ENCODE measurements at places on chromosomes 7 and 10. TPM values are rescaled to one million over a fixed set of nuclear protein-coding genes. Genes with fewer than 3 reads are reported as not detected.
A peak's percentile ranks its signal among the peaks of the same experiment; 100 is the strongest.

- H3K27ac ChIP-seq = no peak overlapping the region
- peaks cover 5% of the 10 kb centered on the region for H3K27me3 ChIP-seq
- no peaks in the 10 kb centered on the region for H3K36me3 ChIP-seq
- no peak for DNase-seq
- no peak overlapping the region for H3K4me3 ChIP-seq
These were observed 1.9 kb downstream of the VIPR2 start for GRCh38 chr7:159142730-159143129.

The EPO gene
- not detected for total RNA-seq

DNA sequence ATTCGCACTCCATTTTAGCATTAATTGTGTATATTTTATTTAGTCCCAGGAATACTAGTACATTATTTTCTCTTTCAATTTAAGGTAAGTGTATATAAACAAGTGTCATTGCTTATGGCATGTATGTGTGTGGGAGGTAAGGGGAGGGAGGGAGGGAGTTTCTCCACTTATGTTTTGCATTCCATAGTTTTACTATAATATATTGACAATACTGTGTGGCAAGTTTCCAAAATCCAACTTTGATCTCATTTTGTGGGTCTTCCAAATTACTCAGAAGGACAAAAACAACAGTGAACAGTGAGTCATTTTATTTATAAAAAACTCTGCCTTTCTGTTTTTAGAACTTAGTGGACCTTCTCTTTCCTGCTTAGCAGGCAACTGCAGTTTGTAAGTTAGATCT is 102.3 kb upstream of the SEMA3E start:
- no peak overlapping the region for H3K4me3 ChIP-seq
- no peak for DNase-seq
- no peak overlapping the region for H3K27ac ChIP-seq
- no peaks in the 10 kb centered on the region for H3K4me1 ChIP-seq
- no peaks in the 10 kb centered on the region for H3K27me3 ChIP-seq

DNA sequence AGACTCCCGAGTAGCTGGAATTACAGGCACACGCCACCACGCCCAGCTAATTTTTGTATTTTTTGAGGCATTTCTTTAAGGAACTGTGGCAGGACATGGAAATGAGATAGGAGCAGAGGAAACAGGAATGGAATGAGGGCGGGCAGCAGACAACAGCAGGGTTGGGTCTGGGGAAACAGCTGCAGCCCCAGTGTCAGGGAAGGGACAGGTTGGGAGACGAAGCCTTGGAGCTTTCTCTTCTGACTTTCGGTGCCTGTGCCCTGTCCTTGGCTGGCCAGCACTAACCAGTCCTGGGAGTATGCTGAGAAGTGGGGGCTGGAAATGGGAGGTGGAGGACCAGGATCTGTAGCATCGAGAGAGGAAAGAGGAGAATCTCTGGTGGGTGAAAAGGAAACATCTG is 47.4 kb downstream of the ATOH7 start:
- DNase-seq = no peak
- H3K4me1 ChIP-seq = no peaks in the 10 kb centered on the region
- no peak overlapping the region for H3K27ac ChIP-seq
- no peaks in the 10 kb centered on the region for H3K36me3 ChIP-seq
- no peaks in the 10 kb centered on the region for H3K27me3 ChIP-seq

The POLR2J2 gene
- total RNA-seq = 1.3 TPM

The H2BK1 gene
- not detected for total RNA-seq

The TMEM270 gene
- total RNA-seq = not detected

The HDAC9 gene
- 24.2 TPM for total RNA-seq

DNA sequence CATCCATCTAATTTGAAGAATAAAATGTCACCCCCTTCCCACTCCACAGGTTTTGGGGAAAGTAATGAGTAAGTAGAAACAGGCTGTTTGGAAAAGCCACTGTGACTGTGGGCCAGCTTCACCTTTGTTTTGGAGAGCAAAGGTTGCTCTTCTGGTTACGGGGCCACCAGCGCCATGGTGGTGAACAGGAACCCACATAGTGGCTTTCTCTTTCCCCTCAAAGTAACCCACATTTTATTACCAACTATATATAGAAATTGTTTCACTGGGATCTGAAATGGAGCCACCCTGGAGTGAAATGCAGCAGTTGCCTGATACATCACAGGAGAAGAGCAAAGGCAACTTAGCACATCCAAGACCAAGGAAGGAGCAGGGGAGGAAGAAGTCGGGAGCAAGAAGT is 112.3 kb upstream of the EFCAB10 start:
- H3K4me3 ChIP-seq = no peak overlapping the region
- H3K27ac ChIP-seq = no peak overlapping the region
- peaks cover 3% of the 10 kb centered on the region for H3K36me3 ChIP-seq
- no peak for DNase-seq

The VSTM2A gene
- total RNA-seq = not detected

DNA sequence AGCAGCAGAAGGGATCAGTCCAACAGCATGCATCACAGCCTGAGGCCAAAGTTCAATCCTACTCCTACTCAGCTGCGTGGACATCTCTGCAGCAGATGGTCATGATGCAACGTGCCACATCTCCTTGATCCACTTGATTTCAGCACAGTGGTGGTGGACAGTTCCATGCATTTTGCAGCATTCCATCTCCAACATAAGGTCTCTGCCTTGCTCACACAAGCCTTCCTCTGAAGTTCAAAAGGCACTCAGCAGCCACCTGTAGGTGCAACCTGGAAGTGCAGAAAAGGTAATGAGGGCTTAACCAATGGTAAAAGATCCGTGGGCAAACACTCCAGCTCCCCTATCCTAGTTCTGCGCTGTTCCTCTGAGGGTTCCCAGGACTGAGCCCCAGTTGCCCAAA is 57.5 kb upstream of the CHCHD3 start:
- no peaks in the 10 kb centered on the region for H3K27me3 ChIP-seq
- no peak overlapping the region for H3K4me3 ChIP-seq

DNA sequence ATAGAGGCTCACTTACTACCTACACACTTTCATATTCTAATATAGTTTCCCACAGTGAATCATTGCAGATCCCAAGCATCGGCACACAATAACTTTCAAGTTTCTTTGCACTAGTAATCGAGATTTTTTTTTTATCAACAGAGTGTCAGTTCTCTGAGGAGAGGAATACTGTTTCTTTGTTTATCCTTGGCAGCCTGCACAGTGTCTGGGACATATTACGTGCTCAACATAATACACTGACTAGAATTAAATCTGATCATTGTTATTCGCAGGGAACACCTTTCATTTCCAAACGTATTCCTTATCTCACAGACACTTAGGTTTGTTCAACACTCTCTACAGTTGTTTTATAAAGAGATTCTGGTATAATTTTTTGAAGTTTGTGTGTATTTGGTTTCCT is 95.3 kb downstream of the CACNA2D1 start:
- no peaks in the 10 kb centered on the region for H3K27me3 ChIP-seq
- no peak overlapping the region for H3K27ac ChIP-seq
- H3K4me3 ChIP-seq = 0 out of 2 replicates have a peak overlapping the region, but pooled peaks have one; percentile 27

- H3K36me3 ChIP-seq = no peaks in the 10 kb centered on the region
- no peaks in the 10 kb centered on the region for H3K4me1 ChIP-seq
- H3K27ac ChIP-seq = no peak overlapping the region
- no peak for DNase-seq
These were observed 129.2 kb upstream of the FEZF1 start for GRCh38 chr7:122433765-122434164.

DNA sequence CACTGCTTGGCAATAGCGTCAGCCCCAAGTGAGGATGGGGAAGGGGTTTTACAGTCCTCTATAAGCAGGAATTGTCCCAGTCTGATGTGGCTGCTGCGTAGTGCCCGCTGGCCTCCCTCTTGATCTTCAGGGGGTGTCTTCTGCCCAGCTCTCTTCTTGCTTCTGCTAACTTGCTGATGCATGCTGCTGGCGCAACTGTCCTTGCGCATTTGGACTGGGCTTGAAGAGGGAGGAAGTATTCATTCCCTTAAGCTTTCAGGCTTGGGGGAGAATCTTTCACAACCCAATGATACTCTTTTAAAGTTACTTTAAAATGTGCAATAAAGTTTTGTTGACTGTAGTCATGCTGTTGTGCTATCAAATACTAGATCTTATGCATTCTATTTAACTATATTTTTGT is 10.3 kb downstream of the GALNT11 start:
- no peaks in the 10 kb centered on the region for H3K36me3 ChIP-seq
- DNase-seq = no peak
- H3K27me3 ChIP-seq = no peaks in the 10 kb centered on the region
- no peaks in the 10 kb centered on the region for H3K4me1 ChIP-seq
- no peak overlapping the region for H3K27ac ChIP-seq

DNA sequence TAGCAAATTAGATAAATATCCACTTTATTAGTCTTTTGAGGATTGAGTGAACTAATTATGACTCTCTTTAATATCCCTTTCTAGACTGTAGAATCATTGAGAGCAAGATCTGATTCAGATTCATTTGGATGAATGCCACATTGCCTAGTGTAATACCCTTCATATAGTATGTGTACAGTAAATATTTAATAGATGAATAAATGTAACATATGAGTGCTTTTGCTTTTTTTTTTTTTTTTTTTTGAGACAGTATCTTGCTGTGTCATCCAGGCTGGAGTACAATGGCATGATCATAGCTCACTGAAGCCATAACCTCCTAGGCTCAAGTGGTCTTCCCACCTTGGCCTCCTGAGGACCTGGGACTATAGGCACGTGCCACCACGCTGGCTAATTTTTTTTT is 14.8 kb downstream of the SAMD8 start:
- peak; percentile 55 for DNase-seq
- H3K4me1 ChIP-seq = peaks cover 8% of the 10 kb centered on the region
- peaks cover 16% of the 10 kb centered on the region for H3K36me3 ChIP-seq
- H3K4me3 ChIP-seq = no peak overlapping the region
- peak overlapping the region; percentile 75 for H3K27ac ChIP-seq

- peaks cover 50% of the 10 kb centered on the region for H3K27me3 ChIP-seq
- DNase-seq = peak; percentile 28
- H3K36me3 ChIP-seq = no peaks in the 10 kb centered on the region
- H3K27ac ChIP-seq = no peak overlapping the region
These were observed 1.1 kb upstream of the EGR2 start for GRCh38 chr10:62817121-62817765.

- H3K27me3 ChIP-seq = no peaks in the 10 kb centered on the region
- no peak overlapping the region for H3K27ac ChIP-seq
- H3K36me3 ChIP-seq = no peaks in the 10 kb centered on the region
These were observed 149.0 kb downstream of the ARHGAP21 start for GRCh38 chr10:24574578-24575155.

- no peak for DNase-seq
- no peaks in the 10 kb centered on the region for H3K27me3 ChIP-seq
- no peaks in the 10 kb centered on the region for H3K36me3 ChIP-seq
- H3K27ac ChIP-seq = no peak overlapping the region
- H3K4me1 ChIP-seq = no peaks in the 10 kb centered on the region
- no peak overlapping the region for H3K4me3 ChIP-seq
These were observed 218.1 kb upstream of the NFE2L3 start for GRCh38 chr7:25933921-25934320.

The CALML5 gene
- total RNA-seq = not detected
